ENCODE measurements at places on chromosomes 1 and 21. TPM values are rescaled to one million over a fixed set of nuclear protein-coding genes. Genes with fewer than 3 reads are reported as not detected.

The PLEKHG5 gene
- total RNA-seq, result 12.1 TPM

The PTPRC gene
- total RNA-seq, result 4.7 TPM

The SH3BGR gene
- total RNA-seq, result 105 TPM

The TMEM39B gene
- 4.1 TPM for total RNA-seq

The ALDH9A1 gene
- 40.1 TPM for total RNA-seq

The UBL4B gene
- total RNA-seq, result not detected

GRCh38 chr1:206419250-206419649 lies 51.0 kb upstream of the IKBKE start:
- no peak for DNase-seq

GRCh38 chr21:44729336-44730027 lies 18.1 kb upstream of the TSPEAR start:
- DNase-seq, result no peak

DNA sequence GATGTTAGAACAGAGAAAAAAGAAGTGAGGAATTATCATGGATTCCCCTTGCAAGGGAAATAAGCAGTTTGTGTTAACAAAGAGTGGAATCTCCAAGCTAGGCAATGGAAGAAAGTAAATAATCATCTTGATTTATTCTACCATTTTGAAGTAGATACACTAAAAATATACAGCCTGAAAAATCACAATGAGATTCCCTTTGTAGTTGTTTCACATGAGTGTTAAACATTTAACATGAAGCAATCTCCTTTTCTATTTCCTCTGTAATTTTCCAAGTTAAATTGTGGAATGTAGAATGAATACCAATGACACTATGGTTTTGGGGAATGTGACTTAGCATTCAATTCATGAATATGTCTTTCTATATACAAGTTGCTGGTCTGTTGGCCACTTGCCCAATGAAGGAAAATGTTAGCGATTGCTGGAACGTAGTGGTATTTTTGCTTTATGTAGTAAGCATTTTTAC lies 5.7 kb downstream of the TGFB2 start:
- DNase-seq, result peak; percentile 86

GRCh38 chr1:92425617-92426016 lies 61.1 kb downstream of the GFI1 start:
- DNase-seq, result no peak

GRCh38 chr1:16352842-16353535 lies 709 bp upstream of the FBXO42 start:
- DNase-seq, result no peak

DNA sequence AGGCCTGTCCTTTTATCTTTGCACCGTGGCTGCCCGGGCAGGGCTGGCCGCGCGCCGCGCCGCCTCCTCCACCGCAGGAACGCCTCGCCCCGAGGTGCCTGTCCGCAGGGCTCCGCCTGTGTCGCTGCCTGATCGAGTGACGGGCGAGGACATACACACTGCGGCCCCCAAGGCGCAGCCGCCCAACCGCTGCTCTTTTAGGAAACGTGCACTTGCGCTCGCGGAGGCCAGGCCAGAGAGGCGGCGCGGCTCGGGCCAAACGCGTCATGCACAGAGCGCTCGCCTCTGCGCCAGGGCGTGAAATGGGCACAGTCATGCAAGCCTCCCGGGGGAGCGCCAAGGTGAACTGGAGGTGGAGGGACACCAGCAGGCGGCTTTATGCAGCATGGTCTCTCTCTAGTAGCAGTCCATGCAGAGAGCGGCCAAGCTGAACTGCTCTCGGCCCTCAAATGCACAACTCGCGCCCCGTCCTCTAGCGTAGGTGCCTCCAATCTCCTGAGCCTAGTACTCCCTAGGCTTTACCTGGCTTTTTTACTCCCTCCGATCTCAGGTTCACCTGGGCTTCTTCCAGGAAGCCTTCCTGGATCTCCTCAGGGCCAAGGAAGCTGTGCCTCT lies 12.9 kb downstream of the TRABD2B start:
- DNase-seq, result peak; percentile 46

DNA sequence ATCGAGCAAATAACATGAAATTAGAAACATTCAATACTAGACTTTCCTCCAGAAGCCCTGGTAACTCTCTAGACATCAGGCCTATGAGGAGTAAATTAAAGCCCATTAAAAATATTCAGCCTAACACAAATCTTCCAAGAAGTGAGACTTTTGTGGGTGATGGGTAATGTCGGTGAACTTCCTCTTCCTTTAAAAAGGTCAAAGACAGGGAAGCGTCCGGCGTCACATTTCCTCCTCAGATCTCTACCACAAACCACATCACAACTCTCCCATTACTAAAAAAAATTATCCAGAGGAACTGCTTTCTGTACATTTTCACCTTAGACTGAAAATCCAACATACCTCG lies 1.4 kb downstream of the EIF4G3 start:
- peak; percentile 81 for DNase-seq
